HuH-7.5 (cell line): ENCODE measurements at places on chromosomes 1 and 21.

- no peak for DNase-seq
Observed at GRCh38 chr1:9107136-9107535, 21.8 kb downstream of the GPR157 start.

DNA sequence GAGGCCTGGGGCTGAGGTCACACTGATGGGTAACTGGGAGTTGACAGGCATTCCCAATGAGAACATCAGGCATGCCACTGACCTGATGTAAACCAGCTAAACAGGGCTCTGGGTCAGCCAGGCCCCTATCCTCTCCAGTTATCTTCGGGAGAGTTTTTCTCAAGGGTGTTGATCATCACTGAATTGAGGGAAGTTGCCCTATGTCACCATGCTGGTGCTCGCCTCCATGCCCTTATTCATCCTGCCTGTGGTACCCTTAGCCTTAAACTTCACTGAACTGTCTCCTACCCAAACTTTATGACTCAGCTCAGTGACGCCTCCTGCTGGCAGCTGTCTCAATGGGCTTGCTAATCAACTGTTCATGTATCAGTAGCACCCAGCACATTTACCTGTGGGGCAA, 80.7 kb upstream of the TNR start:
- DNase-seq: no peak

DNA sequence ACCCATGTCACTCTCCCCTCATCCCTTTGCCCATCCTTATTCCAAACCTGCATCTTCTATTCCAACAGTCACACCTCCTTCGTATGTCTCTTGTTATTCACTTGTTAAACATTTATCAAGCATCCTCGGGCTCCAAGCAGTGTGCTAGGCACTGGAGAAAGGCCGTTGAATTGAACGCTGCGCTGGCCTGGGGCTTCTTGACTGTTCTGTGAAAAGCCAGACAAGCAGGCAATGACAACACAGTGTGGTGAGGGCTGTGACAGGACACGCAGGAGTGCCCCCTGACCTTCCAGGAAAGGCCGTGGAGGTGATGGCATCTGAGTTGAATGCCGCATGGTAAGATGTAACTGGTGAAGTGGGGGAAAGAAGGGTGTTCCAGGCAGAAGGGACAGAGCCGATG, 19.2 kb downstream of the ETV3 start:
- no peak for DNase-seq

DNA sequence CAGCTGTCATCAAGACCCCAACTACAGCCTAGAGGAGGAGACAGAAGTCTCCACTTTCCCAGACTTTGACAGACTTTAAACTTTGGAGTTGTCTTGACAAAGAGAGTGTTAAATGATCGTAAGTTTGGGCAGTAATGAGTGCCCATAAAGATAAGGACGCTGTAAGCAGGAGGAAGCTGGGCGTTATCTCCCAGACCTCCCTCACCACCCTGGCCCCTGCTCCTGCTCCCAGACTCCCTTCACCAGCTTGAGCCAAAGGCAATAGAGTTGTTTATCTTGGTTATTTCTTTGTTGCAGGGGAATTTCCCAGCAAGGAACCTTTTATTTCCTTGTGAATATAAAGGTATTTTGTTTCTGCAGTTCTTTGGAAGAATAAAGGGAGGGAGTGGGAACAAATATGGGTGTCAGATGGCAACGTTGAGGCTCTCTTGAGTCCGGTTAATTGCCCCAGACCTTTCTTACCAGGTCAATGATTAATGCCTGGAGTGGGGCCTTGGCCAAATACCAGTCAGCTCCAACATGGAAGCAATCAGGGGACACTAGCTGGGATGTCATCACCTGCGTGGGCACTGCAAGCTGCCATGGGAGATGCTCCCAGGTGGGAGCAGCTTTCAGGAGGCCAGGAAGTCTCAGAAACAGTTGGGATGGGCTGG, 4.4 kb downstream of the PIGR start:
- no peak for DNase-seq

- no peak for DNase-seq
Observed at GRCh38 chr1:244236101-244236500, 185.0 kb downstream of the ZBTB18 start.

DNA sequence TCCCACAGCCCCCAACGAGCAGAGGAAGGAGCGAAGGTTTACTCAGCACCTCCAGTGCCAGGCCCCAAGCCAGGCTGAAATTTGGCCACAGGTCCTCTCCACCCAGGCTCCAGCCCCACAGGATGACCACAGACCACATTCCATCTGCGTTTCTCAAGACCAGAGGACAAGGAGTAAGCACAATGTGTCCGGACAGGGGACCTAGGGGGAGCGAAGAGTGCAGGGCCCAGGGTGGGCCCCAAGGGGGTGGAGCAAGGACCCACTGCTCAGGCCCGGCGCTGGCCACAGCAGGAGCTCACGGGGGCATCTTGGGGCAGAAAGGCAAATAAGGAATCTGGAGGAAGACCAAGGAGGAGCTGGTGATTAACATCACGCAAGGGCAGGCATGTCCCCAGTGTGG, 100.5 kb downstream of the NPHP4 start:
- DNase-seq: no peak

DNA sequence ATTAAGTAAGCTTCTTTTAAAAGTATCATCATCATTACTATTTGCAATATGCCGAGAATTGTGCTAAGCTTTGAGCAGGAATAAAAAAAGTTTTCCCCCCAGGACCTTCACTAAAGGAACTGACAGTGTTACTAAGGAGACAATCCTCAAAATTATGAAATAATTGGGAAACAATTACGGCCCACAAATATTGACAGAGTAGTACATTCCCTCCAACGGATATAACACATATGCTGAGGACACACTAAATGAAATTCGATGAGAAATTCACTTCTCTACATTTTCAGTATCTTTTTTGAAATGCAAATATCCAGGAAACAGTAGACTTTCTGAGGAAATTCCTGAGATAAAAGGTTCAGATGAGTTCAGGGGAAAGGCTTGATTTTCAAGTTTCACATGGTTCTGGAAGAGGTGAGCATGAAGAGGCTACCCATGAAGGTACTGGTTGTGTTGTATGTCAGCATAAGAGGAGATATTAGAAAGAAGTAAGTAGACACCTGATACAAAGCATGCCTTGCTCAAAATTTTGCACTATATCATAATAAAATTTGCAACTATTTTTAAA, 171.2 kb upstream of the NR5A2 start:
- no peak for DNase-seq

- DNase-seq: no peak
Observed at GRCh38 chr1:110511436-110511835, 7.5 kb downstream of the KCNA10 start.
